Smooth muscle cell of the brain vasculature (primary cell): ENCODE measurements at places on chromosomes 7 and 10.

- DNase-seq = no peak
Measured at GRCh38 chr7:127803626-127804025, 151.6 kb downstream of the SND1 start.

DNA sequence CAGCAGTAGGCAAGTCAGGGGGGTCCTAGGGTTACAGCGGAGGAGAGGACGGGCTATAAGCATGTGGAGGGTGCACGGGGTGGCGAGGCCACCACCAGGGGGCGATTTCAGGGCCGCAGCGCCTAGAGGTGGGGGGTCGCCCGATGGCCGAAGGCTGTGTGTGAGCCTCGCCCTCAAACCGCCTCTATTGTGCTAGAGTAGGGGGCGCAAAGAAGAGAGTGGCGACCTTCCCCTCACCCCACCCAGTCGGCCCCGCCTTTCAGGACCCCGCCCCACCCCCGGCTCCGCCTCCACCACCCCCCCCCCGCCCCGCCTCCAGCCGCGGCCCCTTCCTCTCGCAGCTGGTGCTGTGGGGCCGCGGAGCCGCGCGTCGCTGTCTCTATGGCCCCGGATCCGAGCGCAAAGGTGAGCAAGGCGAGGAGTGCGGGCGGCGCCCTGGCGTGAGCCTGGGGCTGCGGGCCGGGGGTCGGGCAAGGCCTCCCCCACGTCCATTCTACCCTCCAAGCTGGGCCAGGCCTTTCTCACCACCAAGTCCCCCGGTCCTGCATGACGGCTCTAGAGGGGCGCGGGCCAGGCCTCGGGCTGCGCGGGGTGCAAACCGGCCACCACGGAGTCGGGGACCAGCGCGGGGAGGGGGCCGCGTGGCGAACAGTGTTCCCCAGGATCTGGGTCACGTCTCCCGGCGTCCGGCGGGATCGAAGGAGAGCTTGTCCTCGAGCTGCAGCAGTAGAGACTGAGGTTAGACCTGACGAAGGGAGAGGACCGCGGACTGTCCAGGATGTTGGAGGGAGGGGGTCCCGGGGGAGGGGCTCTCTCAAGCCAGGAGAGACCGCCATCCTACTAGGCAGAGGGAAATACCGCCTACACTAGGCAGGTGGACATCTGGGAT is at the start of gene SEMA4G:
Gene SEMA4G (plus strand): TSS at position 318 of the 889 bp plus-strand sequence. CDS start 3,409 bp downstream, outside the sequence.
- DNase-seq = no peak

- DNase-seq = no peak
Measured at GRCh38 chr10:72796042-72796441, 97.5 kb upstream of the OIT3 start.

GRCh38 chr7:93923942-93924341 is 2.4 kb downstream of the GNG11 start:
- no peak for DNase-seq

DNA sequence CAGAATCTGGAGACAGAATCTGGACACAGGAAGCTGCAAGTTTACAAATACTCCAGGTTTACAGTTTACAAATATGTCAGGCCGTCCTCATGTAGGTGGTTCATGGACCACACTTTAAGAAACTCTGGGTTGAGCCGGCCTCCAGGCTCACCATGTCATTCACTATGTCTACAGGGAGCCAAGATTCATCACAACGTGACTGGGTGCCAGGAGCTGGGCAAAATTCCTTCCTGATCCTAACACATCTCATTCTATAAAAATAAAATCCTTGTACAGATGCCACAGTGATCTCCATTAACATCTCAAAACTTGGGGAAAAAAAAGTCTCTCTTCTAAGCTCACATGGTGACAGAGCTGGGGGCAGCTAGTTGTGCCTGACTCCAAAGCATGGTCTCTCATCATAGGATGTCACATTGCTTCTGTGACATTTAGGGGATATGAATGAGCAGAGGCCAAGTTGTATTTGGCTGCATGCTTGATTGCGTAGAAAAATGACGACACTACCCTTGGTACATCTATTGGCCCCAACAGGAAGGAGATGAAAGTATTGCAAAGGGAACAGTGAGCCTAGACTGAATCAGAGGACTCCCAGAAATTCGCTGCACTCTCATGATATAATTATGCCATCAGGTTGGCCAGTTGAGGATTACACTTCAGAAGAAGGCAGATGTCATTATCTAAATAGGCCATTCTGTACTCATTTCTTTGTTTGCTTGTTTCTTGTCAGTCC is 35.9 kb downstream of the MTURN start:
- no peak for DNase-seq

GRCh38 chr10:72334196-72334824 is 20.4 kb downstream of the DNAJB12 start:
- no peak for DNase-seq

- DNase-seq = no peak
Measured at GRCh38 chr7:32155712-32156111, 85.5 kb upstream of the PDE1C start.

- DNase-seq = no peak
Measured at GRCh38 chr7:143305423-143306070, 10.4 kb upstream of the CLCN1 start.

DNA sequence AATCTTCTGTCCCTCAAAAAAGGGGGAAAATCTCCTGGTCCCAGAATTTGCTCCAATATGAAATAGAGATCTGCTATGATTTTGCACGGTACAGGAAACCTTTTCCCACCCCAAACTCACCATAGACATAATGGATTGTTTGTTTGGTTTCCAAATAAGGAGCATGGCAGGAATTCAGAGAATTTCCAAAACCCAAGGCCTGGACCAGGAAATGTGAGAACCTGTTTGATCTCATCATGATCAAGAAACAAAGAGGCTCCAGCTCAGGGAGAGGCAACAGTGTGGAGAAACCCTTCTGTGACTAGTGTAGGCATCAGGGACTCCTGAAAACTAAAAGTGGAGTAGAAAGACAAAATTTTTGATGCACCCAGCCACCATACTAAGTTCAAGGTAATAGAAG is 1548.1 kb upstream of the LRRTM3 start:
- no peak for DNase-seq

DNA sequence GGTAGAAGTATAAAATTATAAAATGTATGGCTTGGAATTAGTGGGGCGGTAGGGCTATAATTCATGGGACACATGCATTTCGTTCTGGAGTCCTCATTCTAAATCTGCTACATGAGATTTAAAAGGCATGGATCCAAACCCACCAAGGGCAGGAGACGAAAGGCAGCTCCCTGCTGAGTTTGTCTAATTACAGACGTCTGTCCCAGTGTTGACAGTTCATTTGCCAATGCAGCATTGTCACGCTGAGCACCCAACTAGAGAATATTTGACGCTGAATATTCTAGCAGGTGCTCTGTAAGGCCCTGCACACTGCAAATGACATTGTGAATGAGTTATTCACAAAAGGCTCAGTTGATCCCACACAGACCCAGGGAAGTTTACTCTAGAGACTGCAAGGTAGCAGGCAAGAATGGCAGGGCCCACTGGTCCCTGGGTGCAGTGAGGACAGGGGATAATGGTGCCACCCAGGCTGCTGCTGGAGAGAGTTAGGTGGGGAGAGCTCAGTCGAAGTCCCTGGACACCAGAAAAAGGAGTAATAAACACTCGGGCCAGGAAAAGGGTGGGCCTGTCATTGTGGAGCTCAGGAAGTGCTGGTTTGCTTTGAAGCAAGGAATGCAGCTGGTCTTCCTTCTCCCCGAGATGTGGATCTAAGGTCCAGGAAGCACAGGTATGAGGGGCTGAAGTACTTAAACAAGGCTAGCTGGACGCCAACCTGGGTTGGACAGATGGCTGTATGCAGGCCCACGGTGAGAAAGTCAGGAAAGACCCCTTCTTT is 75.0 kb upstream of the JCAD start:
- no peak for DNase-seq

DNA sequence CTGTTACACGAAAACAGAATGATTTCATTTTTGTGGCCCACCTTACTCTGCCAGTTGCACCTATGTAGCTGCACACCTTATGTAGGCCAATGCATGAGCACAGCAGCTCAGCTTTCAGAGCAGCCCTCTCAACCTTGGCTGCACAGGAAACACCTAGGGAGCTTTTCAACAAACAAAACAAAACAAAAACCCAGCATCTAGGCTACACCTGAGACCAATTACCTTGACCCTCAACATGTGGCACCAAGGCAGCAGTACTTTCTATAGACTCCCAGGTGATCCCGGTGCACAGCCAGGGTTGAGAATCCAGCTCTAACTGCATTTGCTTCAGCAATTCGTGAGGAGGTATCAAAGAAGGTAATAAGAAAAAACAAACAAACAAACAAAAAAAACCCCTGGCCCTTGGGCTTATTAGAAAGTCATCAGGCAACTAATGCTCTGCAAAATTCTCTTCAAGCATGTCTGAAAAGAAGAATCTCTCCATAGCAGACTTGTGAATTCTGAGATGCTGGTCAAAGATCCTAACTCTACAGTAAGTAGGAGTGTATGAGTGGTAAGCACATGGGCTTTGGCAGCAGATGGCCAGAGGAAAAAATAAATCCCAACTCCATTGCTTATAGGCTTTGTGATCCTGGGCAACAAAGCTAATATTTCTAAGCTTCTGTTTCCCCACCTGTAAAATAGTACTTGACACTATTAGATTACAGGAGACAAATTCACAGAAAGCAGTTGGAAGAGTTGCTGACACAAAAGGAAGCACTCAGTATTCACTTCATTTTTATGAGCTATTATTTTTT is 113.4 kb upstream of the NOBOX start:
- DNase-seq = no peak

DNA sequence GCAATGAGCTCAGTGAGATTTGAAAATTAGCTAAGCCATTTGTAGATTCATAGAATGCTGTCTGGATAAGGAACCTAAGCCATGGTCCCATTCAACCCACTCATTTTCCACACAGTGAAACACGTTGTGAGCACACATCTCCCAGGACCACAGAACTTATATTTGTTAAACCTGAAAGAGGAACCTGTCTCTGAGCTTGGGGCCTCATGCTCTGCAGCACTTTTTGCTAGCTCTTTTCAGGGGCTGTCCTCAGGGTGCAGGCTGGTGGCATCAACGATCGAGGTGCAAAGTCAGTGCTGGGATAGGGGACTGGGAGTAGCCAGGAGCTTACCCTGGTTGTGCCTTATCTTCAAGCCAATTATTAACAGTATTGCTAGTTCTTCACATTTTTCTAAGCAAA is 11.9 kb downstream of the HECW1 start:
- DNase-seq = no peak

DNA sequence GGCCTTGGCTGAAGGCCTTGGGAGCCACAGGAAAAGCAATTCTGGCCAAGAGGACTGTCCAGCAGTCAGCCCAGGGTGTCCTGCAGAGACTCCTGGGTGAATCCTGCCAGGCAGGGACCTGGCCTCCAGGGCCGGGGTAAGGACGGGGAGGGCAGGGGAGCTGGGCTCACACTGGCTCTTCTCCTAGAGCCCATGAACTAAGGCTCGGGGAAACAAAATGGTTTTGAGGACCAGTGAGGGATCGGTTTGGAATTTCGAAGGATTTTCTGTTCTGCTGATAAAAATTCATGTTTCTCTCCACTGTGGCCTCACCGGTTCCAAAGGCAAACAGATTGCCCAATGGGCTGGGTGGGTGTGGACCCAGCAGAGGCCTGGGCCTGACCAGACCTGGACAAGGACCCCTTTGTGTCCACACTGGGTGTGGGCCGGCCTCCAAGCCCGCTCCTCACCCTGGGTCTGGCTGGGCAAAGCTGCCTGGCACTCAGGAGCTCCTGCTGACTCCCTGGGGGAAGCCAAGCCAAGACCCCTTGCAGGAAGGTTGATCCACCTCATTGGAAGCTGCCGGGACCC is 27.3 kb downstream of the FAM20C start:
- DNase-seq = no peak

- no peak for DNase-seq
Measured at GRCh38 chr7:71237945-71238344, 106.0 kb downstream of the GALNT17 start.

GRCh38 chr10:36872702-36873393 is 252.6 kb upstream of the ANKRD30A start:
- no peak for DNase-seq

DNA sequence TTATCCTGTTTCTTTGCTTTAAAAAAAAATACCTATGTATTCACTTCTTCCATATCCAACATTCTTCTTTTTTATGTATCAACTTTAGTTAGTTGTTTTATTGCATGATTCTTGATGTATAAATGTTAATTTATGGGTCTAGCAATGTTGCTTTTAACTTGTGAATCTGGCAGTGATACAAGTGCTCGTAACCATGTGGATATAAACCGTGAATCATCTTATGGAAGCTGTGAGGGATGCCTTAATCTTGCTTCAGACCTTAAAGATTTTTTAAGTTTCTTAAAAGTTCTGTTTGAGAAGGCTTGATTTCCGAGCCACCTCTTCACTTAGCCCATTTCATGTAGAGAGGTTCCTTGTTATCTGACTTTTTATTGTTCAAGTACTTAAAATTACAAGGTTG is 25.9 kb downstream of the HELLS start:
- no peak for DNase-seq

GRCh38 chr10:73522263-73522662 is 26.4 kb upstream of the PPP3CB start:
- DNase-seq = no peak

DNA sequence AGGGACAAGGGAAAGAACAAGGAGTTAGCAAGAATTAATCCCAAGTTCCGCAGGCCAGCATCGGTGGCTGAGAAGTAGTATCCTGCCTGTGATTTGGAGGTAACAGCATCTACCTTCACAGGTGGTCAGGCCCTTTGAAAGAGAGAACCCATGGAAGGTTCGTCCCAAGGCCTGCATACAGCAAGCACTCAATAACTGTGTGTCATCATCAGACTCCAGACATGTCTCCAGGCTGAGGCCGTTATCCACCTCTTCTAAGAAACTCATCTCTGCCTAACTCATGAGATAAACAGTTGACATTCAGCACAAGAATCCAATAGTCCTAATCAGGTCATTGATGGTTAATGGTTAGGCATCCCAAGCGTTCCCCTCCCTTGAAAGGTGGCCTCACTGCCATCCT is 45.0 kb downstream of the CTBP2 start:
- DNase-seq = no peak

DNA sequence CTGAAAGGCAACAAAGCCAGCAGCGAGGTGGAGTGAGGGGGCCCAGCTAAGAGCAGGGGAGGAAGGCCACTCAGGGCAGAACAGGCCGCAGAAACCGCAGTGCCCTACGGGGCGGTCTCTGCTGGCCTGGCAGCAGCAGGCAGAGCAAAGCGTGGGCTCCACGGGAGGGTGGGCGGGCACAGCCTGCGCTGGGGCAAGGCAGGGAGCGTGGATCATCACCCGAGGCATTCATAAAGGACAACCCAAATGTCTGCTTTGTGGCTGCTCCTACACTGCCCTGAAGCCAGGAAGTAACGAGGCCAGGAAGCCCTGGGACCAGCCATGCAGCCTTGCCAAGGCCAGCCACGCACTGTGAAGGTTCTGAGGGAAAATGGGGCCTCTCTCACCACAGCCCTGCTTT is 127.5 kb downstream of the MAD1L1 start:
- DNase-seq = no peak

DNA sequence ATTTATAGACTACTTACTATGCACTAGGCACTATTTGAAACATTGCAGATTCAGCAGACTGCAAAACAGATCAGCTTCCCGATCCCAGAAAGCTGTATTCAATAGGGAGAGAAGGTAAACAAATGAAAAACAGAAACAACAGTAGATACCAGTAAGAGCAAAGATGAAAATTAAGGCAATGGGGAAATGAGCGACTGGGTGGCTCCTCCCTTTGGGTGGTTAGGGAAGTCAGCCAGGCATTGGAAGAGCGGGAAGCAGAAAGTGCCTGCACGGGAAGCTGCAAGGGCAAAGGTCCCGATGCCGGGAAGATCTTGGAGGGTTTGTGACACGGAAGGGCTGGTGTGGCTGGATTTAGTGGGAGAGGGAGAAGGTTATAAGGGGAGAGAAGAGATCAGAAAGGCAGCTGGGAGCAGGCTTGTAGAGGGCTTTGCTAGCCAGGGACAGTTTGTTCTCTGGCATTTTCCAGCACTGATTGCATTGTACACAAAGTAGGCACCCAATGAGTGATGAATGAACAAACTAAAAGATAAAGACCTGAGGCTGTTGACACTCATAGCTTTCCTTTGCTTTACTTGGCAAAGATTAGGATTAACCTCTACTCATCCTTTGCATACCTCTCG is 67.8 kb downstream of the NAMPT start:
- DNase-seq = no peak
